ENCODE measurements at places on chromosomes 3 and 15. TPM values are rescaled to one million over a fixed set of nuclear protein-coding genes. Genes with fewer than 3 reads are reported as not detected.

Gene SCN11A
- total RNA-seq: 0.08 TPM

Gene ITIH3
- not detected for total RNA-seq

Gene KATNBL1
- 36.2 TPM for total RNA-seq

Gene PLCB2
- 43.6 TPM for total RNA-seq

Gene TRIM42
- total RNA-seq: not detected

Gene TPM1
- total RNA-seq: 5.4 TPM

Gene MYLK
- total RNA-seq: not detected

Gene MKRN2
- 27.8 TPM for total RNA-seq
